GM20000 (cell line): ENCODE measurements at places on chromosomes 2 and 18.

GRCh38 chr2:199455545-199456382 lies 2.0 kb downstream of the SATB2 start:
- peak; percentile 41 for DNase-seq

DNA sequence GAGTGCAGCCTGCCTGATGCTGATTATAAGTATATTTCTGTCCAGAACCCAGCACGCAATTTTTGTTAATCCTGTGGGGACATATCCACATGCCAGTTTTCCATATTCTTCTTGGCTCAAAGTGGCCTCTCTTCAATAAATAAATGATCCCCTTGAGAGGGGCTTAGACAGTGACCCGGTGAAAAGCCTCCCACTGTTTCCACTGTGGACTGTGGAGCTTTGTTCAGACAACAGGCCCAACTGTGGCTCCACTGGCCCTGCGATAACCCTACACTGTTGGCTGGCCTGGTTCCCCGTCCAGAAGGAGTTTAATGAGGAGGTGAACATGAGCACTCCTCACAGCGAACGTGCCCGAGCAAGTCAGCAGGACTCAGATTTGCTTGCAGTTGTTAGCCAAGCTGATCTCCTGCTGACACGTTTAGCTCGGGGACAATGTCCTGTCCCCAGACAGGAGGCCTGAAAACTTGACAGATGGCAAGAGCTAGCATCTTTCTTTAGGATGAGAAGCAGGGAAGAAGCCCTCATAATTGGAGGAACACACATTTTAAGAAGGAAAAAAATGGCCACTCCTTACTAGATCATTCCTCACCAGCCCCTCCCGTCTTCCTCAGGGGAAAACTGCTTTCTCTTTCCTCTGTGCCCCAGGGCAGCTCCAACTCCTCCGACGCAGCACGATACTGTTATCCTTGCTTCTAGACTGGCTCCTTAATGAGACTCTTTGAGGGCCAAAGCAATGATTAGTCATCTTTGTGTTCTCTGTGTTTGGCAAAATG lies 20.0 kb upstream of the MTCL1 start:
- no peak for DNase-seq

GRCh38 chr18:13756261-13756660 lies 29.8 kb downstream of the RNMT start:
- no peak for DNase-seq

GRCh38 chr2:137837830-137838229 lies 126.4 kb upstream of the HNMT start:
- no peak for DNase-seq

- DNase-seq, result no peak
These were observed 51.0 kb upstream of the BOD1L2 start for GRCh38 chr18:57095884-57096283.
